ENCODE measurements at places on chromosomes 6 and 20.

GRCh38 chr6:89368107-89368506, 15.6 kb upstream of the UBE2J1 start:
- peak; percentile 65 for DNase-seq

- no peak for DNase-seq
Measured at GRCh38 chr6:79385893-79386292, 151.3 kb downstream of the LCA5 start.

DNA sequence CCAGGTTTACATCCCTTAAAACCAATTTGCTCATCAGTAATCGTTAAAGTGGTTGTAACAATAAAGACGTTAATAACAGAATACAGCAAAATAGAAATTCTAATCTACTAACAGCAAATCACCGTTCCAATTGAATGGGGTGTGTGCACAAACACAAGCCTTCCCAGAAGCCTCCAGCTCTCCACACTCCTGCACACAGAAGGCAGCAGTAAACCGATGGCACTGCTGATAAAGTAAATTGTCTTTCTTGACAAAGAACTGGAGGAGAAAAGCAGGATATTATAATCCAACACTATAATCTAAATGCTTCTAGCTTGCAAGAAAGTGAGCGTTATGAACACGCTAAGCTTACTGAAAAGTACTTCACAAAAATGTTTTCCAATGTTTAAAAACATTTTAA, 7.0 kb downstream of the ZNF217 start:
- DNase-seq, result no peak

DNA sequence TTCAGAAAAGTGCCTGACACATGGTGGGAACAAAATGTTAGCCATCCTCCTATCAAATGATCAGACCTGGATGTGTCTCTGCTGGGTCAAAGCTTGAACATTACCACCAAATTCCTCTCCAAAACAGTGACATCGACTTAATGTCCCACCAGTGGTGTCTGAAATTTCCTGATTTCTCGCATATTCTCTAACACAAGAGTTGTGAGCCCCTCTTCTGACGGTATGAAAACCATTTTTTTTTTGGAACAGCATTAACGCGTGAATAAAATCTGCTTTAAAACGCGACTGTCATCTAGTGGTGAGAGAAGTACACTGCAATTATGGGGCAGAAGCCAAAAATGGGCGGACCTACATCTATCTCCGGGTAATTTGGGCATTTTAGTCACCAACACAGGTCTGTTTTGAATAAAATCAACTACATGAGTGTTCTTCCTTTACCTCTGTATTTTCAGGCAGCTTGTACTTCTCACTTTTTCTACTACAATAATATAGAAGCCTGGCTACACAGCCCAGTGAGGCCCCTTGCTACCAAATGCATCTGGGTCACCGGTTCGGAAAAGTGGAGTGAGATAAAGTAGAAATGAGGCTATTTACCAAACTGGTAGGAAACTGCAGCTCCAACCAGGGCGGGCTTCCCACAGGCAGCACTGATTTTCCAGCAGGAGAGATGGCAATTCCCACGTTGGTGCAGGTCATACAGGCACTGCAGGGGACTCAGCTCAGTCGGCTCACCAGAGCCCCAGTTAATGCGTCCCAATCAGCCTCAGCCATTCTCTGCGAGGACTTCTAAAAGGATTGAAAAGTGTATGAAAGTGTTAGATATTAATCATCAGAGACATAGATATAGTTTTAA, 27.4 kb downstream of the MGME1 start:
- DNase-seq, result peak; percentile 75

- no peak for DNase-seq
Measured at GRCh38 chr6:19602434-19603013, 234.6 kb upstream of the ID4 start.

- DNase-seq, result no peak
Measured at GRCh38 chr6:116572162-116572561, 858 bp downstream of the RWDD1 start.

- no peak for DNase-seq
Measured at GRCh38 chr6:92399911-92400310, 1019.4 kb downstream of the EPHA7 start.

DNA sequence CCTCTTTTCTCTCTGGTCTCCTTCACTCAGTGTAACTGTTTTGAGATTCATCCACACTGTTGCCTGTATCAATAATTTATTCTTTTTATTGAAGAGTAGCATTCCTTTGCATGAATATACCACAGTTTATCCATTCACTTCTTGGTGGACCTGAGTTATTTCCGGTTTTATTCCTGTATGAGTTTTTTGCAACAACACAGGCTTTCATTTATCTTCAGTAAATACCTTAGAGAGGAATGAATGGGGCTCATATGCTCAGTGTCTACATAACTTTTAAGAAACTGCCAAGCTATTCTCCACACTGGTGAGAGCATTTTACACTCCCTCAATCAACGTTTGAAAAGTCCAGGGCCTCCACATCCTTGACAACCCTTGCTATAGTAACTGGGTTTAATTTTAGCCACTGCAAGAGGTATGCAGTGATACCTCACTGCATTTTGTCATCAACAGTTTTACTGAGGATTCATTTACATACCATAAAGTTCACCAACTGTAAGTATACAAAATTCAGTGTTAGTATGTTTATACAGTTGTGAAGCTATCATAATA, 154.6 kb downstream of the PDE10A start:
- DNase-seq, result no peak

DNA sequence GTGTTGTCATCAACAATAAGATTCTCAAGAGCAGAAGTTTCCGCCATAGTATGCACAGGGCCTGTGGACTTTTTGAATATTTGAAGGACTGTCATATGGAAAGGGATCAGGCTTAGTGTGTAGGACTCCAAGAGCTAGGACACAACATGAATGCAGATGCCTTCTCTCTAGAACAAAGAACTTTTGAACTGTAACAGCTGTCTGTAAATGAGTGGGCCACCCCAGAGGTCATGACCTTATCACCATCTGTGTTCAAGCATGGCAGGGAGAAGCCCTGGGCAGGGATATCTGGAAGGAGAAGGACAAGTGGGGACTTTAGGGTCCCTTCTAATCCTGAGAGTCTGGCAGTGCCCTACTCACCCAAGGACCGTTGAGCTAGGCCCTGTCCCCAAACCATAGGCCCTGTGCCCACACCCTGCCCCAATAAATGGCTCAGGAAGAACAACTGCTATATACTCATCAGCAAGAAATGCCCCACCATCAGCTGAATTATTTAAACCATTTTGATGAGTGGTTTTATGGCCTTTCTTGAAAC, 70.6 kb downstream of the MTHFD1L start:
- DNase-seq, result no peak

- DNase-seq, result no peak
Measured at GRCh38 chr20:62911701-62912280, 14.5 kb downstream of the DIDO1 start.

GRCh38 chr6:75213732-75214131, 7.9 kb upstream of the COL12A1 start:
- DNase-seq, result no peak

DNA sequence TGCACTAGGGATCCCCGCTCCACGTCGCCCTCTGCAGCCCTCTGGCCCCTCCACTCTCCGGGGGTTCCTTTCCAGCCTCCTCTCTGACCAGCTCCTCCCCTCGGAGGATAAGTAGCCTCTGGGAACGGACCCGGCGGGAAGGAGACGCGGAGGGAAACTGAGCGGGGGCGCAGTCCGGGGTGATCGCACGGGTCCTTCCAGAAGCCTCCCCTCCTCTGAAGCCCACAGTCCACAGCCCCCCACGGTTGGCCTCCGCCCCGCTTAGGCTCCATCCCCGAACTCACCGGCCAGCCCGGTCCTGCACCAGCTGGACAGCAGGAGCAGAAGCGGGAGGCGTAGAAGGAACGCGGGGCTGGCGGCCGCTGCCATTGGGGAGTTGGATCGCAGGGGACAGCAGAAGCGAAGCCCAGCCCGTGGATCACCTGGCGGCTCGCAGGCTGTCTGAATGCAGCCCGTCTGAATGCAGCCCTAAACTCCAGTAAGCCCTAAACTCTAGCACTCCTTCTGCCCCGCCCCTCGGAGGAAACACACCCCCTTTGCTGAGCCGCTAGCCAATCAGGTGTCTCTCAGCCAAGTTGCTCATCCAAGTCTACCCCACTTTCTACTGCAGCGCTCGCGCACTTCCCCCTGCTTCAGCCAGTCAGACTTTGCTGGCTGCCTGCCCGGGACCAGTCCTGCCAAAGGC, at the start of gene RAET1G:
RAET1G (minus strand) TSS at position 480 of the 685 bp plus-strand sequence; CDS start at position 369, 111 bp downstream.
- peak; percentile 86 for DNase-seq

DNA sequence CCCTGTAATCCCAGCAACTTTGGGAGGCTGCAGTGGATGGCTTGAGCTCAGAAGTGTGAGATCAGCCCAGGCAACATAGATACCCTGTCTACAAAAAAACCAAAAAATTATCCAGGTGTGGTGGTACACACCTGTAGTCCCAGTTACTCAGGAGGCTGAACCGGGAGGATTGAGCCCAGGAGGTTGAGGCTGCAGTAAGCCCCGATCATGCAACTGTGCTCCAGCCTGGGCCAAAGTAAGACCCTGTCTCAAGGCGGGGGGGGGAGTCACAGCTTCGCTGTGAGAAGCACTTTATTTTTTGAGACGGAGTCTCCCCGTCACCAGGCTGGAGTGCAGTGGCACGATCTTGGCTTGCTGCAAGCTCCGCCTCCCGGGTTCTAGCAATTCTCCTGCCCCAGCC, 54.2 kb downstream of the EZR start:
- no peak for DNase-seq

DNA sequence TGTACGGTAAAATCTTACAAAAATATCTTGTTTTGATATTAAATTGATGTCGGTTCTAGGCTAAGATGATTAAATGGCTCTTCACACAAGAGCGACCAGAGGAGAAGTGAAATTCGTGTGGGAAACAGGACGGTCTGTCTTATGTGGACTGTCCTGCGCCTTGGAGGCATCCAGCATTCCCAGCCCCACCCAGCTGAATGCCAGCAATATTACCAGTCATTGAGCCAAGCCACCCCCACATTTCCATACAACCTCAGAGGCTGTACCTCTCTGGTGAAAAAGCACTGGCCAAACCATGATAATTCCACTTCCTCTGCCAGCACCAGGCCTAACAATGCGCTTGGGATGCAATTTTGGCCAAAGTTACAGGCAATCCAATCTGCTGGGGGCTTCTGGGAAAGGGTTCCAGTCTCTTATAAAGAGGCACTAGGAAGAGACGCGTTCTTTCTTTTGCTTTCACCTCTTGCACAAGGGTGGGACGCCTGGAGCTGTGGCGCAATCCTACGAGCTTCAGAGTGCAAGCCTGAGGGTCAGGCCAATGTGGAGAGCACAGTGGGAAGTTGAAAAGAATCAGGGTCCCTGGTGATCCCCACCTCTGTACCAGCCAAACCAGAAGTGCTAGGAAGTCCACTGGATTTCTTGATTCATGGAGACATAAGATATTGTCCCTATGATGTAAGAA, 213.1 kb downstream of the PREX1 start:
- DNase-seq, result no peak

- DNase-seq, result no peak
Measured at GRCh38 chr6:43695967-43696291, 8.3 kb upstream of the MRPS18A start.

All from CD4-positive, alpha-beta T cell treated with Interleukin-12 subunit alpha and Interleukin-12 subunit beta, for 1 hour (primary cell).